Caki2 (cell line): ENCODE measurements at places on chromosomes 7 and 10. TPM values are rescaled to one million over a fixed set of nuclear protein-coding genes. Genes with fewer than 3 reads are reported as not detected.

DNA sequence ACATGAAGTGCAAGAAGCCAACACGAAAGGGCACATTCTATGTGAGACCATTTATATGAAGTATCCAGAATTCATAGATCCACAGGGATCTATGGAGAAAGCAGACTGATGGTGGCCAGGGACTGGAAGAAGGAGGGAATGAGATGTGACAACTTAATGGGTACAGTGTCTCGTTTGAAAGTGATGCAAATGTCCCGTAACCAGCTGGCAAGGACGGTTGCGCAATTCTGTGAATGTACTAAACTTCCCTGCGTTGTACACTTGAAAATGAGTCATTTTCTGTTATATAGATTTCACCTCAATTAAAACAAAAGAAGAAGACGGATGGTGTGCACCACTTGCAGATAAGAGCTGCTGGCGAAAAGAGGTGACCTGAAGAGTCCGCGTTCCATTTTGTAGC lies 861.1 kb downstream of the TYW1 start:
- no peak for DNase-seq

GRCh38 chr7:71560354-71560995 lies 428.5 kb downstream of the GALNT17 start:
- DNase-seq = no peak

GRCh38 chr7:143953421-143953820 lies 1.2 kb upstream of the OR2F1 start:
- DNase-seq = no peak

DNA sequence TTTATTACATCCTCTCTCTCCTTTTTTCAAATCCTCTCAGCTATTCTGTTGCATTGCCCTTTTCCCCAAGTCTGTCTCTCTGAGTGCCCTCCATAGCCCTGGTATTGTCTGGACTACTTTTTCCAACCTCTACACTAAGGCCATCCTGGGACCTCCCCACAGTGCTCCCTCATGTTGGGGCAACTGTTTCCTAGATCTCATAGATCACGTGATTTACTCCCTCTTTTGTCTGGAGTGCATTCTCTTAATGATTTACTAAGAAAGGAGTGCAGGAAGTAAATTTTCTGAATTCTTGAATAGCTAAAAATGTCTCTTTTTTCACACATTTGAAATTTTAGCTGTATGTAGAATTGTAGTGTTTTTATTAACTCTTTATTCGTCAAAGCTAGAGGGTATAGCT lies 217.0 kb downstream of the PAXIP1 start:
- DNase-seq = no peak

GRCh38 chr7:50539725-50540124 lies 25.5 kb downstream of the DDC start:
- no peak for DNase-seq

DNA sequence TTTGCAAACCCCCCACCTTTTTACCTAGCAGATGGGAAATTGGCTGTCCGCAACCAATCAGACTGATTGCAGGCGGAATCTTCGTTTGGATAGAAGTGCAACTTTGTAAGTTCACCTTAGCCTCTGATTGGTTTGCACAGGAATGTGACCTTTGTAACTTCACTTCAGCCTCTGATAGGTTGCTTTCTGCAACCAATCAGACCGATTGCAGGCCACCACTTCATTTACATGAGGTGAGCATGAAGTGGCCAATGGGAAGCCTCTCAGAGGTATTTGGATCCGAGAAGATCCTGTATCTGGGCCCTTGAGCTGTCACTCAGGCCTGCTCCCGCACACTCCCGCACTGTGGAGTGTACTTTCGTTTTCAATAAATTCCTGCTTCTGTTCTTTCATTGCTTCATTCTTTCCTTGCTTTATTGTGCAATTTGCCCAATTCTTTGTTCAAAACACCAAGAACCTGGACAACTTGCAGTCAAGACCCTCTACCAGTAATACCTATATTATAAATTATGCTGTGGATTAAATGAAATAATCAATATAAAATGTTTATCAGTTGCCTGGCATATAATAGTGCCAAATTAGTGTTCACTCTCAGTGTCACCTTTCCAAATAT lies 491.4 kb downstream of the PLXNA4 start:
- DNase-seq = peak; percentile 74

Gene LRRN3
- not detected in 2 replicates for total RNA-seq

DNA sequence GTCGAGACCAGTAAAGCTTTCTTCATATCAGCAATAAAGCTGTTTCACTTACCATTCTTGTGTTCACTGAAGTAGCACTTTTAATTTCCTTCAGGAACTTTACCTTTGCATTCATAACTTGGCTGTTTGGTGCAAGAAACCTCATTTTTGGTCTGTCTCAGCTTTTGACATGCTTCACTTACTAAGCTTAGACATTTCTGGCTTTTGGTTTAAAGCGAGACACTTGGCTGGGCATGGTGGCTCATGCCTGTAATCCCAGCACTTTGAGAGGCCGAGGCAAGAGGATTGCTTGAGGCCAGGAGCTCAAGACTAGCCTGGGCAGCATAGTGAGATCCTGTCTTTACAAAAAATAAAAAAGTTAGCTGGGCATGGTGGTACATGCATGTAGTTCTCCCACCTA lies 15.8 kb downstream of the PLEKHA1 start:
- DNase-seq = no peak

DNA sequence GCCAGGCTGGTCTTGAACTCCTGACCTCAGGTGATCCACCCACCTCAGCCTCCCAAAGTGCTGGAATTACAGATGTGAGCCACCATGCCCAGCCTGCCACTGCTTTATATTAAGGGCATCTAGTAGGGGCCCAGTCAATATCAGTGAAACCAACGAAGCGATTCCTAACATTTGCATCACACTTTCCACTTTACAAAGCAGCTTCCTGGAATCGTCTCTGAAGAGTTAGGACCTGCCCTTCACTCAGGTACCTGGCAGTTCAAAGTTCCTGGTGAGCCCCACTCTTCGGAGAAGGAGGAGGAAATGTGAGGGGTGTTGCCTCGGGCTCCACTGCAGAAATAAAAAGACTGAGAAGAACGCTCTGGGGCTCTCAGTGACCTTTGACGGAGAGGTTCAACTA lies 31.1 kb upstream of the EZH2 start:
- DNase-seq = no peak
